ENCODE measurements at places on chromosomes 13 and 19.
A peak's percentile ranks its signal among the peaks of the same experiment; 100 is the strongest.

DNA sequence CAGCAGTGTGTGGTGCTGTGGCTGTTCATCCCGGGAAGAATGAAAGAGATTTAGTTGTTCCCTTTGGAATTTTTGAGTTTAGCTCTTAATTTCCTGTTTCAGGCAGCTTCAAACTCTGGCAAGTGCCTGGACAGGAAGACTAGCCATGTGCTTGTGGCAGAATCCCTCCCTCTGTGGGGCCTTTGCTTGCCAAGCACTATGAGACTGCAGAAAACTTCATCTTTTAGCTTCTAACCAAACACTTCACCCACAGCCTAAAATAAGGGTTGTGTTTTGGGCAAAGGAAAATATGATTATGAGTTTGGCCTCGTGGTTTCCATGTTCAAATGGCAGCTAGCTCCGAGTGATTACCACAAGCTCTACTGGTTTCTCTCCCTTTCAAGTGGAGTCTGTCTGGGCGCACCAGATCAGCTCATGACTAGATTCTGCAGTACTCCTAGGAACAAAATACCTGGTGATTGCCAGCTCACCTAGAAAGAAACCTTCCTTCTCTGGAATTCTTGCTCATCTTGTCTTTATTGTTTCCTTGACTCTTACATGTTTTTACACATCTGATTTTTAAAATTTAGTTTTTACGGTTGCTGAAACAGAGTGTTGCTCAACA, 707.5 kb downstream of the SLITRK6 start:
- DNase-seq = no peak

DNA sequence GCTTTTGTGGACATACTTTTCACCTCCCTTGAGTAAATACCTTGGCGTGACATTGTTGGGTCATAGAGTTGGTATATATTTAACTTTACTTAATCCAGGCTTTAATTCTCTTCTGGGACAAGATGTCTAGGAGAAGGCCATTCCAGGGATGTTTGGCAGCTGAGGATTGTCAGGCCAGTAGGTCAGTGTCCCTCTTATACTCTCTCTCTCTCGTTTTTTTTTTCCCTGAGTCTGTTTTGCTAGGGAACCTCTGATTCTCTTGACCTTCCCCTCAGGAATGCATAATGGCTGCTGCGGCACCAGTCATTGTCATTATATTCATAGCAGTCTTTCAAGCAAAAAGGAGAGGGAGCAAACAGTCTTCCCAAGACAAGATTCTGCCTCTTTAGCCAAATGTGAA, 48.8 kb downstream of the BICRA start:
- DNase-seq = no peak

DNA sequence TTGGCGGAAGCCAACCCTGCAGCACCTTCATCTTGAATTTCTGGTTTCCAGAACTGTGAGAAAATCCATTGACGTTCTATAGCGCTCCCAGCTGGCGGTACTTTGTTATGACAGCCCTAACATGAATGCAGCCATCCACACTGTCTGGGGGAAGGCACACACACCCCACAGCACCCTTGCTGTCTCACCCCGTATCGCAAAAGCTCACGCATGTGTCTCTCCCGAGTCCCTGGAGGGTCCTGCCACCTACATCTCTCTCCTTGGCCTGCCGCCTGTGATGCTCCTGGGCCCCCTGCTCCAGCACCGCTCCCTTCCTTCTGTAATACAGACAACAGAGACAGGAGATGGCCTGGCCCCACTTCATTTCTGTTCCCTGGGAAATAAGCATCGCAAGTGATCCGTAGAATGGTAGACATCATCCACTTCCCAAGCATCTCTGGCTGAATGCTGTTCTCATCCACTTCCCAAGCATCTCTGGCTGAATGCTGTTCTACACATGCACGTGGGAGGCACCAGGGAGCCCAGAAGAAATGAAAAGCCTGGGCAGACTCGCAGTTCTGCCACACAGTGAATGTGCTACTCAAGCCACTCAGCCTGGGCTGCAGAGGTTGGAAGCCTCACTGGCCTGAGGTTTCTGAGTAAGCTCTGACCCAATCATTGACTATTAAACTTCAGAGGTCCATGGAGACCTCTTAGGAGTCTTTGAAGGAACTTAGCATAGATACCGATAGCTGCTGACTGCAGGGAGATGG, 29.6 kb downstream of the EPN1 start:
- no peak for DNase-seq

DNA sequence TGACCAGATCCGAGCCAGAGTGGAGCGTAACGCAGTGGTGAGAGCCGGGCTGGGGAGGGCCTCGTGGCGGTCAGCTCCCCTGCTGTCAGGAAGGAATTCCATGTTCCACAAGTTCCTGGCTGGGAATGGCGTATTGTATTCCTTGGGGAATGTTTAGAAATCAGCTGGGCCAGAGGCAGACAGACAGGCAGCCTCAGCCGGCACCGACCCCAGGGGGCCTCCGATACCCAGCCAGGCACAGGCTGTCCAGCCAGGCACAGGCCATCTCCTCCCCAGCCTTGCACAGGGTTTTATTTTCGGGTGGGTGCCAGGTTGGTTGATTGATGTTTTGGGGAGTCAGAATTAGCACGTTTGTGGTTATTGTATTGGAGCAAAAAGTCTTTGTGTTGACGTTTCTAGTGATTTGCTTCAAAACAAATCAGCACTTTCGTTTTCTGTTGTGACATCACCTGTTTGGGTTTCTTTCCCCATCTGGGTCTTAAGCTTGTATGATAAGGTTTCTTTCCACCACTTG, 126.6 kb upstream of the MCF2L start:
- DNase-seq = no peak

DNA sequence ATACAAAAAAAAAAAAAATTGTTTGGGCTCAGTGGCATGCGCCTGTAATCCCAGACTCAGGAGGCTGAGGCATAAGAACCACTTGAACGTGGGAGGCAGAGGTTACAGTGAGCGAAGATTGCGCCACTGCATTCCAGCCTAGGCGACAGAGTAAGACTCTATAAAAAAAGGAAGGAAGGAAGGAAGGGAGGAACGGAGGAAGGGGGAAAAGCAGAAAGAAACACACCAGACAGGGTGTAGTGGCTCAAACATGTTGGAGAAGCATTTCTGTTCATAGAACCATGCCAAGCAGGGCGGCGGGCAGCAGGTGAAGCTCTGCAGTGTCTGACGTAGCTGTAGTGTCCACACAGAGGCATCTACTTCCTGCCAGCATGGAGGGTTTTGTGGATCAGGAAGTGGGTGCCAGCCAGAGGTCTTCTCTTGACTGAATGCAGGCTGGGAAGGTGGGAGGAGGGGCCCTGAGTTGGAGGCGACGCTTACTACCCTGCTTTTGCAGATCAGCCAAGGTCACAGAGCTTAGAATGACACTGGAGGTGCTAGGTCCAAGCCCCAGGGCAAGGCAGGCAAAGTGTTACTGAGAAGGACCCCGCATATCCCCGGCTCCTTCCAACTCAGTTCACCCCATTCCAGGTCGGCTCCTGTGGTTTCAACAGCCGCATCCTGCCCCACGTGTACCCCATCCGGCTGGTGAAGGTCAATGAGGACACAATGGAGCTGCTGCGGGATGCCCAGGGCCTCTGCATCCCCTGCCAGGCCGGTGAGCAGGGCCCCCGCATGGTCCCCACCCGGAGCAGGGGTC, 11.6 kb upstream of the PGLS start:
- DNase-seq = no peak

DNA sequence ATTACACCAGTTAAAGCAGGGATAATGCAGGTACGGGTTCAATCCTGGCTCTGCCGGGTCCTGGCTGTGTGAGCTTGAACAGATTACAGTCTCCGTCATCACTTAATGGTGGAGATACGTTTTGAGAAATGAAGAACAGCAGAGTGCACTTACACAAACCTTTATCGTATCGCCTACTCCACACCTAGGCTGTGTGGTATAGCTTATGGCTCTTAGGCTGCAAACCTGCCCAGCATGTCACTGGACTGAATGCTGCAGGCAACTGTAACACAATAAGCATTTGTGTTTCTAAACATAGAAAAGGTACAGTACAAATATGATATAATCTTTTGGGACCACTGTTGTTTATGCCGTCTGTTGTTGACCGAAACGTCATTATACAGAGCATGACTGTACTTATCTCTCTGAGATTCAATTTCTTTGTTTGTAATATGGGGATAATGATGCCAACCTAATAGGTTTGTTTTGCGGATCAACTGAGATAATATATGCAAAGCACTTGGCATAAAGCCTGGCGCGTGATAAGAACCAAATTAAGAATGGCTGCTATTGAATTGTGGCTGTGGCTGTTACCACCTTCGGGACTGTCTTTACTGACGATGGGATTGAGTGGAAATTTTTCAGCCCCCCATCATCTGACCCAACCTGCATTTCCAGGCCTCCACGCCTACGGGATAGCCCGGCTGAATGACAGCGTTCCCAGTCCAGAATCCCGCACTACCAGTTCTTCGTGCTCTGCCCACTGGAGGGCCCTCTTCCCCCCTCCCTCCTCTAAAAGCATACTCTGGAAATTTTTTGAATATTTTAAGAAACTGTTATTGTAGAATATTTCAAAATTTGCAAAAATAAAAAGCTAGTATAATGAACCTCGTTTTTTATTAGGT, 11.2 kb downstream of the KRTDAP start:
- DNase-seq = peak; percentile 33

DNA sequence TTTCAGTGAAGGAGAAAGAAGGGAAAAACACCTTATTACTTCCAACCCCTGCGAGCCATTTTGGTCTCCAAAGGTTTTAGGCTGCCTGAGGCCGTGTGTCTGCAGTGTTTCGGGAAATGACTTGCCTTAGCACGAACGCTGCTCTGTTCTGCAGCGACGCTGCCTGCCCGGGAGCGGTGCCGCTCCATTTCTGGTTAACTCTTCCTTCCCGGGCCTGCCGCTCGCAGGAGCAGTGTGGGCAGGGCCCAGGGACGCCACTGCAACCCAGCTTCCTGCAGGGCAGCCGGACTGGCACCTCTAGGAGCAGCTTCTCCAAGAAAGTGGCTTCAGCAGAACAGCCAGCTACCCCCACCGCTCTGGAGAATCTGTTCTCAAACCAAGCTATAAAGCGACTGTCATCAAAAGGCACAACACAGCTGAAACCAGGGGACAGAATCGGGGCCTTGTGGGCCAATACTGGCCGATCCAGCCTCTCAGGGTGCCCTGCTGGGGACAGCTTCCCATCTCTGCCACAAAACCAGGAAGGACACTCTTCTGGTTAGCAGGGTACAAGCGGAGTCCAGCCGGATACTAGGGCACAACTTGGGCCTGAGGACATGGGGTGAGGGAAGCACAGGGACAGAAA, 72.2 kb downstream of the KCTD15 start:
- DNase-seq = no peak

DNA sequence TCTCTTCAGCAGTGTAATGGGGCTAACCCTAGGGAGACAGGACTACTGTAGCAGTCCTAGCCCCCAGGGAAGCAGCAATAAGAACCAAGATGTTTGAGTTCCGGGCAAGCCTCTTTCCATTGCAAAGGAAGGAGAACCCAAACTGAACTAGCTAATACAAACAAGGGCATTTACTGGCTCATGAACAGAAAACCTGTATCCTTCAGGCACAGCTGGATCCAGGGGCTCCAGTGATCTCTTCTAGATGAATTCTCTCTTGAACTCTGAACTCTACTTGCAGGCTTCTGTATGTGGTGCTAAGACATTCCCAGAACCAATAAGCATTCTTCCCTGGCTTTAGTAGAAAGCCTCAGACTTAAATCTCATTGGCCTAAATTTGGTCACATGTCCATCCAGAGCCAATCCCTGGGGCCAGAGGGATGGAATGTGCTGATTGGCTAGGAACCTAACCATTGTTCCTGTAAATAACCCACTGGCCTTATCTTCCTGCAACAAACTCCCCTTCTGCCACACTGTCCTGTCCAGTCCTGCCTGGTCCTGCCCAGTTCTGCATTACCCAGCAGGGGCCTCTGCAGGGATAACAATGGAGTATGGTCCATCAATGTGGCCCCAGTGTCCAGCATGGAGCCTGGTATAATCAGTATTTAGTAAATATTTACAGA, 3.9 kb upstream of the PODNL1 start:
- DNase-seq = no peak
